ENCODE measurements at places on chromosomes 16 and 17. TPM values are rescaled to one million over a fixed set of nuclear protein-coding genes. Genes with fewer than 3 reads are reported as not detected.

The HS3ST3B1 gene
- total RNA-seq, result 0.10 TPM

The SETD1A gene
- total RNA-seq, result 10.6 TPM

- no peak overlapping the region for H3K27ac ChIP-seq
- H3K27me3 ChIP-seq, result peaks cover 35% of the 10 kb centered on the region
- no peaks in the 10 kb centered on the region for H3K4me1 ChIP-seq
- no peaks in the 10 kb centered on the region for H3K36me3 ChIP-seq
These were observed 16.9 kb downstream of the HOXB1 start for GRCh38 chr17:48513666-48514455.

The IKZF3 gene
- 0.56 TPM for total RNA-seq

- H3K36me3 ChIP-seq, result no peaks in the 10 kb centered on the region
- no peaks in the 10 kb centered on the region for H3K4me1 ChIP-seq
- no peaks in the 10 kb centered on the region for H3K27me3 ChIP-seq
- no peak for DNase-seq
These were observed 58.6 kb upstream of the ZFHX3 start for GRCh38 chr16:73106329-73107034.

The ZNF276 gene
- total RNA-seq, result 11.1 TPM

GRCh38 chr16:3070608-3071111, 5.2 kb downstream of the IL32 start:
- no peaks in the 10 kb centered on the region for H3K27me3 ChIP-seq
- H3K4me3 ChIP-seq, result no peak overlapping the region
- no peak overlapping the region for H3K27ac ChIP-seq
- H3K36me3 ChIP-seq, result no peaks in the 10 kb centered on the region
- DNase-seq, result no peak
- H3K4me1 ChIP-seq, result peaks cover 3% of the 10 kb centered on the region
